Activated B cell treated with CpG ODN at 0.5 μM for 24 hours (primary cell): ENCODE measurements at places on chromosomes 5 and 9.

- H3K36me3 ChIP-seq = no peaks in the 10 kb centered on the region
- DNase-seq = no peak
- H3K27ac ChIP-seq = no peak overlapping the region
- no peaks in the 10 kb centered on the region for H3K4me1 ChIP-seq
- no peaks in the 10 kb centered on the region for H3K27me3 ChIP-seq
These were observed 155.8 kb downstream of the TSSK1B start for GRCh38 chr5:113278976-113279375.

DNA sequence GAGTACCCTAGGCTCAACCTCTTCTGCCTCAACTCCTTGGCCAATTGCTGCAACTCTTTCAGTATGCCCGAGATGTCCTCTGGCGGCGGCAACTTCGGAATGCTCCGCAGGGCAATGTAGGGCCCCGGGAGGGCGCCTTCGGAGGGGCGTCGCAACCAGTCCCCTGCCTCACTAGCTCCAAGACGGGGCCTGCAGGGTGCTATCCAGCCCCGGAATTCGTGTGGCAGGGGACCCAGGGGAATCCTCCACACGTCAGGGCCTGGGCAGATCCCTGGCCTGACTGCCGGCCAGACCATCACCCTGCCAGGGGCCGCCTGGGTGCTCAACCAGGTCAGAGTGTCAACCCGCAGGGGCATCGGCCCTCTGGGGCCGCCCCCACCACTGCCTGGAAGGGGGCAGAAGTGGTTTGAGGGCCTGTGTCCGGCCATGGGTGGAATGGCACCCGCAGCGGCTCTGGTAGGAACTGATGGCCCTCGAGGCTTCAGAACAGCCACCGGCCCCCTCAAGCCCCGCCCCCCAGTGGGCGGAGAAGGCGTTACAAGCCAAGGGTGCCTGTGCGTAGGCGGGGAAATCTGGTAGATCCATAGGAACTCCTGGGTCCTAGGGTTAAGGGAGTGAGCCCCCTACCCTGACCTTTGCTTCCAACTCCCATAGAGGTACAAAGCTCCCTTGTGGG, at the start of gene POU5F2:
POU5F2 (minus strand) TSS at position 465 of the 676 bp plus-strand sequence; CDS start at position 428, 37 bp downstream.
- no peak for DNase-seq
- H3K27ac ChIP-seq = no peak within 1 kb of the TSS
- H3K36me3 ChIP-seq = peaks cover 61% of the 10 kb centered on the region
- no peak within 1 kb of the TSS for H3K4me3 ChIP-seq

DNA sequence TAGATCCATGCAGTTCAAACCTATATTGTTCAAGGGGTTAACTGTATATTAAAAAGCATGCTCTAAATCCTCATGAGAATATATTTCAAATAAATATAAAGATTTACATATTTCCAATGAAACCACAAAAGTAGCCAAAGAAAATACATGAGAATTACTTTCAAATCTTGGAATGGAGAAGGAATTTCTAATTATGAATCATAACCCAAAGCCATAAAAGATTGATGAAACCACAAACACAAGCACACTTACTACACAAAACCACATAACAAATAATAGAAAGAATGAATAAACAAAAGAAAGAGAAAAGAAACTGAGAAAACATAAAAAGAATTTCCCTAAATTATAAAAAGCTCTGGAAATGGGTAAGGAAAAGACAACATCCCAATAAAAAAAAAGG, 16.0 kb downstream of the ERP44 start:
- H3K4me1 ChIP-seq = peaks cover 88% of the 10 kb centered on the region
- H3K27me3 ChIP-seq = no peaks in the 10 kb centered on the region
- peak overlapping the region; percentile 94 for H3K27ac ChIP-seq
- peak overlapping the region; percentile 86 for H3K4me3 ChIP-seq

- peaks cover 58% of the 10 kb centered on the region for H3K36me3 ChIP-seq
- peak overlapping the region; percentile 61 for H3K27ac ChIP-seq
- no peak overlapping the region for H3K4me3 ChIP-seq
- H3K27me3 ChIP-seq = no peaks in the 10 kb centered on the region
These were observed 45.3 kb downstream of the STK10 start for GRCh38 chr5:172142709-172143215.

GRCh38 chr9:125789196-125789595, 42.0 kb downstream of the PBX3 start:
- peaks cover 22% of the 10 kb centered on the region for H3K36me3 ChIP-seq
- H3K27me3 ChIP-seq = no peaks in the 10 kb centered on the region
- H3K4me3 ChIP-seq = no peak overlapping the region
- no peak for DNase-seq
- H3K4me1 ChIP-seq = peaks cover 18% of the 10 kb centered on the region

GRCh38 chr9:101495810-101496209, 37.8 kb upstream of the RNF20 start:
- H3K36me3 ChIP-seq = no peaks in the 10 kb centered on the region
- no peaks in the 10 kb centered on the region for H3K4me1 ChIP-seq
- no peak for DNase-seq

- DNase-seq = no peak
- H3K27ac ChIP-seq = no peak overlapping the region
- no peaks in the 10 kb centered on the region for H3K27me3 ChIP-seq
- H3K4me1 ChIP-seq = peaks cover 6% of the 10 kb centered on the region
These were observed 464.0 kb upstream of the ZNF608 start for GRCh38 chr5:125210242-125210947.
